Fibroblast of skin of back (primary cell): ENCODE measurements at places on chromosomes 6 and 20.
A peak's percentile ranks its signal among the peaks of the same experiment; 100 is the strongest.

DNA sequence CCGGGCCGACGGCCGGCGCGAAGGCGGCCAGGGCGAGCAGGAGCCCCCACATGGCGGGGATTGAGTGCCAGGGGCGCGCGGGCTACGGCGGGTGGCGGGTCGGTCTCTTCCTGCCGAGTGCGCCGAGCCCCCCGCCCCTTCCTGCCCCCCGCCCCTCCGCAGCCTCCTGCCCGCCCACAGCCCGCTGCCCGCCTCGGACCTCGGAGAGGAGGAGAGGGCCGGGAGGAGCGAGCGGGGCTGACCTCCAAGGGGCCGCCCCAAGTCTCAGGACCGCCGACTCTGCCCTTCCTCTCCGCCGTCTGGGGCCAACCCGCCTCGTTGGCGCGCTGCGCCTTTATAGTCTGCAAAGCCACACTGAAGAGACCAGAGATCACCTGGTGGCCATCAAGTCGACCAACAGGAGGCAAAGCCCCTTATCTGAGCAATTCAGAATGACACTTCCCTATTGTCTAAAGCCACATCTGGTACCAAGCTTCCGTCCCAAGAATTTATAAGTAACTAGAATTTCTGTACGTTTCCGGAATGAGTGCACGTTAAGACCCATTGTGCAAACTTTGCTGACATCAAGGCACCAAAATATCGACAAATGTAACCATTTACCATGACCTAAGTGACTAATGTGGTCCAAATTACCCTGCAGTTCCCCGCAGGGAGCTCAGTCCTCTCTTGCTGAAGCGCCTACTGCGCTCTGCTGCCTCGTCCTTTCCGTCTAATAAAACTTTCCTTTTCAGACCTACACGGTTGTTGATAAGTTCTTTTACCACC is at the start of gene CPXM1:
Gene CPXM1 (minus strand): TSS at position 107 of the 765 bp plus-strand sequence. CDS start 55 bp downstream, at position 52.
- no peak for DNase-seq

DNA sequence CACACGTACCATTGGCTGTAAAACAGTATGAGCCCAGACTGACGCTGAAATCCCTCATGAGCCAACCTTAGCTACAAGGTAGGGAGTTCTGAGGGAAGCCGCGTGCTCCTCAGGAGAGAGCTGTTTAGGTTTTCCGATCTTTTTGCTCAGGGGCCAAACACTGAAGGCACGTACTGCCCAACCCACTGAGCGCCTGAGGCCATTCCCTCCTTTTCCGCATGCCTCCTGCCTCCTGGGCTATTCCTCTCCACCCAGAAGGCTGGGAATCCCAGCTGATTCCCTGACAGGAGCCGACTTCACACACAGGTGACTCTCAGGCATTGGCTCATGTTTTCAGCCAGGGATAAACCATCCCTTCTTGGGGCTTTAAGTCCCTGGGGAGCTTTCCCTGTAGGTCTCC is 5.4 kb upstream of the FAM83D start:
- no peak for DNase-seq

DNA sequence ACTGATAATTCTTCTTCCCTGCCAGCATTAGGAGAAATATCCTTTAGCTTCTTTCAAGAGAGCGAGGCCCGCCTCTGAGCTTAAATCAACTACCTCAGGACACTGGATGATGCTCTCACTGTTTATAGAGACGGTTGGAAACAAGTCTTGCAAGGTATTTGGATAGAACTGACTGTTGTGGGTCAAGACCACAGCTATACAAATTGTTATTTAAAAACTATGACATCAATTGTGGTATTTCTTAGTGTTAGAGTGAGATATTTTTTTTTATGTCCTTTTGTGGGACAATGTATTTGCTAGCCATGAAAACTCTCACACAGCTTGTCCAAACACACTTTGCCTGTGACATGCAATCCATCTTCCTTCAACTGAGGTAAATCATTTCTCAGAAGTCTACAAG is 136.3 kb upstream of the PHACTR1 start:
- no peak for DNase-seq

- DNase-seq, result no peak
Observed at GRCh38 chr6:33820784-33821520, 17.1 kb upstream of the MLN start.

DNA sequence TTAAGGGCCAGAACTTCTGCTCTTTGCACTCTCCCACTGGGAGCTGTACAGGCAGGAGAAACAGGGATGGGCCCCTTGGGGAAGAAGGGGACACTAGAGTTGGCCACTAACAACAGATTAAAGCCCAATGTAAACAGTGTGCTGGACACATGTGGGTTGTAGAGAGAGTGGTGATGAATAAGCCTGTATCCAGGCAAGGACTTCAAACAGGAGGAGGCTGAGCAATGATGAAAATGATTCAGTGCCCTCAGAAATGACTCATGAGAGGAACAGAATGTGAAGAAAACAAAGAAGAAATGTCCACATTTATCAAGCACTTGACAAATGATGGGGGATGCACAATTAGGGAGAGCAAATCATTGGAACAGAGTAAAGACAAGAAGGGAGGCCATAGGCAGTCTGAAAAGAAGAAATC is 242.3 kb downstream of the TBX18 start:
- DNase-seq, result peak; percentile 93

GRCh38 chr6:34350137-34350933 is 42.1 kb downstream of the NUDT3 start:
- DNase-seq, result no peak

- DNase-seq, result no peak
Observed at GRCh38 chr6:2737885-2738284, 12.8 kb downstream of the MYLK4 start.

- no peak for DNase-seq
Observed at GRCh38 chr6:157244780-157245179, 78.5 kb downstream of the TMEM242 start.

GRCh38 chr6:12869816-12870432 is 153.4 kb downstream of the PHACTR1 start:
- DNase-seq, result no peak

- DNase-seq, result peak; percentile 77
Observed at GRCh38 chr6:42017021-42017643, 33.2 kb upstream of the TAF8 start.

DNA sequence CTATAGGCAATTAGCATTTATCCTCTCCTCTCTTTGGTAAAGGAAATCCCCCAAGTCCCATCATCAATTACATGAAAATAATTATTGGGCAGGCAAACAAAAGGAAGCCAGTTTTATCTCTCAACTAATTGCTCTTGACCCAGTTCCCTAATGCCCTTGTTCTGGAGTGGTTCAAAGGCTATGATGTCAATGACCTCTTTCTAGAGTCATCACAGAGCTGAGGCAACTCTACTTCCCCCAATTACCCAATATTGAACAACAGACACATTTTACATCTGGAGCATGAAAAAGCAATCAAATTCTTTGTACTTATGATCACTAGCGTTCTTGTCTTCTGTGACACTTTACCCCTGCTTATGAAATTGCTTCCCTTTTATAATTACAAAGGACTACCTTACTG is 43.5 kb downstream of the NT5E start:
- DNase-seq, result no peak

DNA sequence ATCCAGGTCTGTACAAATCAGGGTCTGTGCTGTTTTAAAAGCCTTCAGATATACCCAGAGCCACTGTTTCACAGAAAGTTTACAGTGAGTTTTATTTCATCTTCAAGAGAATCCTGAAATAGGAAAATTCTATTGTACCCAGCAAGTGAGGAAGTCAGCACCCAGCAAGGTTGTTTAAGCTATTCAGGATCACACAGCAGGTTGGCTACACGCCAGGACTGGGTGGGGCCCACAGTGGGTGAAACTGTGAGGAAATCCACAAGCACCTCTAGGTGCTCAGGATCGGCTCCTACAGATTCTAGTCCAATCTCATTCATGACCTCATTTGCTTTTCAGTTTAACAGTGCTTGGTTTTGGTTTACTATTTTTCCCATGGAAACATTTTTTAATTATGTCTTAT is 128.9 kb downstream of the SYNDIG1 start:
- DNase-seq, result no peak

DNA sequence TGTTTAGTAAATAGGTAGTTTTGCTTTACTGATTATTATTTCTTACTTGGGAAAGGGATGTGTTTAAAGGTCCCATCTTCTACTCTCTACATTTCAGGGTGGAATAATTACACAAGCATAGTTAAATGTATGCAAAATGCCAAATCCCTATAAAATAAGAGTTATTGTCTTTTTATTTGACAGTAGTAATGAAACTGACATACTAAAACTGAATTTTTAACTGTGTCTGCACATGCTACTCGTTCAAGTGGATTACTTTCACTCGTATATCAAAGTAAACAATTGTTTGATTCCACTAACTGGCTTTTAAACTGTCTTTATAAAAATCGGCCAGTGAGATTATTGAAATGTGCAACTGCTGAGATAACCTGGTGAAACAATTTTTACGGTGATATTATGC is 602.9 kb upstream of the ADGRB3 start:
- no peak for DNase-seq
